ENCODE measurements at places on chromosomes 4 and X. TPM values are rescaled to one million over a fixed set of nuclear protein-coding genes. Genes with fewer than 3 reads are reported as not detected.

Gene STX18
- 32.2 TPM for total RNA-seq

Gene SLC9A6
- 18.6 TPM for total RNA-seq

Gene ADGRL3
- 7.9 TPM for total RNA-seq

Gene NAA11
- not detected for total RNA-seq

Gene FAM9C
- total RNA-seq: not detected

Gene BEX5
- total RNA-seq: not detected

Gene ODAPH
- not detected for total RNA-seq

Gene MAGEA6
- total RNA-seq: not detected

Gene RASSF6
- total RNA-seq: not detected

Gene UGT2B15
- total RNA-seq: not detected

Gene SOX3
- total RNA-seq: not detected

Gene IQCM
- total RNA-seq: 0.27 TPM

Gene ZAR1
- not detected for total RNA-seq

- DNase-seq: no peak
These were observed 54.1 kb upstream of the ARHGAP24 start for GRCh38 chr4:85420831-85421230.

- DNase-seq: no peak
These were observed 11.5 kb downstream of the ABCG2 start for GRCh38 chr4:88146891-88147290.

- DNase-seq: peak; percentile 80
These were observed 180.7 kb downstream of the PDGFC start for GRCh38 chr4:156790866-156791265.

- DNase-seq: no peak
These were observed 111.7 kb downstream of the HMX1 start for GRCh38 chr4:8759987-8760386.

GRCh38 chrX:111671668-111672067 lies 9.3 kb upstream of the ALG13 start:
- no peak for DNase-seq

GRCh38 chr4:44928785-44929184 lies 202.4 kb upstream of the GNPDA2 start:
- DNase-seq: no peak

- DNase-seq: no peak
These were observed 222.1 kb upstream of the INTU start for GRCh38 chr4:127410644-127411043.

GRCh38 chr4:59091146-59092142 lies 1981.3 kb upstream of the IGFBP7 start:
- DNase-seq: no peak

DNA sequence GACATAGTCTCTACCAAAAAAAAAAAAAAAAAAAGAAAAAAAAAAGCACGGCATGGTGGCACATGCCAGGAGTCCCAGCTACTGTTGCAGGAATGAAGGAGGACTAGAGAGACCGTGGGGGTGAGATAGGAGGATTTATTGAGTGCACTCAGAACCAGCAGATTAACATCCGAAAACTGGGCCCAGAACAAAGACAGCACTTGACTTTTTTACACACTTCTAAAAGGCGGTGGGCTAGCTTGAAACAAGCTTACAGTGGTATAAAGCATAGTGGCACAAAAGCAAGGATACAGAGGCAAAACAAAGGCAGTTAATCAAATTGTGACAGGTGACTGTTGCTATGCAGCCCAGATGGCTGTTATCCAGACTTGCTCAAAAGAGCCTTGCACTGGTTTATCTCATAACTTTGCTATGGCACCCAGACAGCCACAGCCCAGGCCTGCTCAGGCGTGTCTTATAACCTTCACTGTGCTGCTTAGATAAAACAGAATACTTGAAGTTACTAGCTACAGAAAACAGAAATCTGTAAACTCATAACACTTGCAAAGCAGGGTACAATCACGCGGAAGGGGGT lies 9.9 kb upstream of the PI4K2B start:
- DNase-seq: peak; percentile 47

GRCh38 chr4:186727169-186727976 lies 3.7 kb upstream of the FAT1 start:
- DNase-seq: no peak

DNA sequence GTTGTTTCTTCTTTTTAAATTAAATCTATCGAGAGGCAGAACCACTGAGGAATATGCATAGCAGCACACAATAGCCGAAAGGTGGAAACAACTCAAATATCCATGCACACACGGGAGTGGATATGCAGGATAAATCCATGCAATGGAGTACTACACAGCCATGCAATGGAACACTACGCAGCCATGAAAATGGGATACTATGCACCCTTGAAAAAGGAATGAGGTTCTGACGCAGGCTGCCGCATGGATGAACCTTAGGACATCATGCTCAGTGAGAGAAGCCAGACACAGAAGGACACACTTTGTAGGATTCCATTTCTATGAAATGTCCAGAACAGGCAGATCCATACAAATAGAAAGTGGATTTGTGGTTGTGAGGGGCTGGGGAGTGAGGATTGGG lies 18.4 kb upstream of the P2RY8 start:
- no peak for DNase-seq

GRCh38 chr4:87179751-87180150 lies 40.7 kb downstream of the KLHL8 start:
- peak; percentile 27 for DNase-seq

DNA sequence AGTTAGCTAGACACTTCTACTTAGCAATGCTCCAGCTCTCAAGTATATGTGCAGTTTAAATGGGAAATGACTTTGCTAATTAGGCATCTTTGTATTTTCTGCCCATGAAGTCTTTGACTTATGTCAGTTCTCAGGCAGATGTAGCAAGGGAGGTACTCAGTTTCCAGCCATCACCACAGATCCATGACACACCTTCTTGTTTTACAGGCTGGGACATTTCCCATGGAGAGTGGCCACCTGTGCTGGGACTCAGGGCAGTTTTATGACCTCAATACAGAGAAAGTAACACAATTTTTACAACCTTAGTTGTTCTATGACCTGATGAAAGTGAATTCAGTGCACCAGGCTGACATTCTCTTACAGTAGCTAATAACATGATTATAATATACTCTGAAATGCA lies 280.7 kb upstream of the GK2 start:
- no peak for DNase-seq

DNA sequence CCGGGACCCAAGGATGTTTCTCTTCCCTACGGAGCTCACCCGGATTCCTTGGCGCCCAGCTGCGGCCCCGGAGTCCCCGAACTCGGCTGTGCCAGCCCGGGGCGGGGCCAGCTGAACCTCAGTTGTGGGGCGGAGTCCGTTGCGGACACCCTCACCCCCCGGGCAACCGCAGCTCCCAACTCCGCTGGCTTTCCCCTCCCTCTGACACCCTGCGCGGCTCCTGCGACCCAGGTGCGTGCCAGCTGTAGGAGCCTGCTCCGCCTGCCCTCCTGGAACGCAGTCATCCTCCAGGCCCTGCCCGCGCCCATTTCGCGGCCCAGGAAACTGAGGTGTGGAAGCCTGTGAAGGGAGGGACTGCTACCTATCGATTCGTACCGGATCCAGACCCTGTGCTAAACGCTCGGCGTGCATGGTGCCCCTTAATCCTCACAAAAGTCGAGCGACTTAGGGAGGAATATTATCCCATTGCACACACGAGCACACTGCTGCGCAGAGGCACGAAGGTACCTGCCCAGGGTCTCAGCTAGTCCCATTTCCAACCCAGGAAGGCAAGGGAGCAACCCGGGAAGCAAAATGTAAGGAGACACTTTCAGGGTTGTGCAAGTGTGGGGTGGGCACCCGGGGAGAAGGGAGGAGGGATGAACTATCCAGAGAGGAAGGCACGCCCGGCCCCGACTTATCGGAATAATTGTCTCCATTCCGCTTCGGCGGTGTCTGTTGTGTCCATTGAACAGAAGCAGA lies 12.3 kb downstream of the MSX1 start:
- no peak for DNase-seq

- no peak for DNase-seq
These were observed 2666.6 kb downstream of the PCDH7 start for GRCh38 chr4:33386764-33387163.

- DNase-seq: no peak
These were observed 62.9 kb upstream of the SMAD1 start for GRCh38 chr4:145418739-145419138.

DNA sequence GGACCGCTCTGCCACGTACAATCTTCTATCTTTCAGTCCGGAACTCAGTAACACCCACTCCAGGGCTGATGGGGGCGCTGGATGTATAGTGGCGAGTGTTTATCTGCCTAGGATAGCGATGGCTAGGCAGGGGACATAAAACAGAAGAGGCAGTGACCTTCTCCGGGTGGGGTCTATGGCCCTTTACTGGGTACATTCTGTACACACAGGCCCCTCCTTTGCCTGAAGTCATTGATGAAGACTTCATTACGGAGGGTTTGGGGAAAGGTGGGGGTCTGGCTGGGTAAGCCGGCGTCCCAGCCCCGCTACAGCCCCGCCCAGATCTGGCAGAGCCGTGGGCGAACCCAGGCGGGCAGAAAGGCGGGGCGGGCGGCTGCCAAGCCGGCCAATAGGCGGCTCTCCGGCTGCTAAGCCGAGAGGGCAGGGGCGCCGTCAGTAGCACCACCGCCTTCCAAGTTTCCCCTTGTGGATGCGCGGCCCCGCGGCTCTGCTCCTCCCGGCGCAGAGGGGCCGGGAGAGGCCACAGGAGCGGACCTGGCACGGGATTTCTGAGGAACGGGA lies at the start of gene CHST7:
Gene CHST7, plus strand, starts transcription at position 435 of the 561 bp plus-strand sequence. CDS start 167 bp downstream, outside the sequence.
- no peak for DNase-seq

GRCh38 chr4:122034619-122035018 lies 82.8 kb upstream of the TRPC3 start:
- DNase-seq: no peak

DNA sequence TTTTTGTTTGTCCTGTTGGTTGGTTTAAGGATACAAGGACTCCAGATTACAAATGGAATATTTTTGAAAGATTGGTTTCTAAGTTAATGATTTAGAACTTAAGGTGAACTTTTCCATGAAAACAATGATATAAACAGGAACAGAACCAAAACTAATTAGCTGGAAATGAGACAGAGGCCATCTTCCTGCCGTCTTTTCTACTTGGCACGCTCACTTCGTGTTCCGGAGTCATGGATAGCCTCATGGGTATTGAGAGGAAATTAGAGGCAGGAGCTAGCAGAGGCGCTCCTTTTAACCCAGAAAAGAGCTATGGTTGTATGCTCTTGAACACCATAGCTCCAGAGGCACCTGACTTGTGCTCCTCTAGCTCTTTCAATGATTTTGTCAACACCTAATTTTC lies 2.4 kb downstream of the FAM241A start:
- peak; percentile 38 for DNase-seq

DNA sequence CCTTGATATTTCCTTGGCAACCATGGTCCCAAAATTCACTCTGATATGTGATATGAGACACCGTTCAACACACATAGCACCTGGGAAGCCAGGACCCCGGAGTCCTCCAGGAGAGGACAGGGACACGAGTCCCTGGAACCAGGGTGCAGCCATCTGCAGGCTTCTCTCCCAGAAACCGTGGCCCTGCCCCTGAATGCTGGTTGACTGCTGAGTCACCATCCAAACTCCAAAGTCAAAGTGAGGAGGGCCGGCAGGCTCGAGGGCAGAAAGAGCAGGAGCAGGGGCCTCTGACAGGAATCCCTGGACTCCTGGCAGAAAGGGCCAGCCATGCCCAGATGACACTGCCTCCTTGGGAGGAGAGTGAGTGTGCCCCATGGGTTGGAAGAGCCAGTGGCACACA lies 6.9 kb upstream of the PNMA6A start:
- DNase-seq: no peak

- DNase-seq: peak; percentile 21
These were observed 153.6 kb downstream of the MAGEB17 start for GRCh38 chrX:16320765-16321355.

GRCh38 chr4:25092139-25092538 lies 61.4 kb upstream of the LGI2 start:
- DNase-seq: no peak

DNA sequence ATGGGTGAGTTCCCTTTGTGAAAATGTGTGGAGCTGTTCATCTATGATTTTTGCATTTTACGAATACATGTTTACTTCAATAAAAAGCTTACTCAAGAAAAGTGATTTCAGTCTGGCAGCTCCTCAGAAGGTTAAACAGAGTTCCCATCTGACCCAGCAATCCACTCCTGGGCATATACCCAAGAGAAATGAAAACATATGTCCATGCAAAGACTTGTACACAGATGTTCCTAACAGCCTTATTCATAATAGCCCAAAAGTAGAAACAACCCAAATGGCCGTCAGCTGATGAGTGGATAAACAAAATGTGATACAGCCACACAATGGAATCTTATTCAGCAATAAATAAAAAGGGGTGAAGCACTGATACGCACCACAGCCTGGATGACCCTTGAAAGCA lies 20.8 kb downstream of the CLCN4 start:
- DNase-seq: peak; percentile 78

- DNase-seq: peak; percentile 36
These were observed 87.3 kb downstream of the LCORL start for GRCh38 chr4:17934286-17934685.

GRCh38 chrX:114065577-114066223 lies 518.2 kb upstream of the HTR2C start:
- no peak for DNase-seq

GRCh38 chr4:22473268-22473667 lies 42.6 kb downstream of the ADGRA3 start:
- peak; percentile 85 for DNase-seq

GRCh38 chr4:169070895-169071218 lies 60.8 kb upstream of the CBR4 start:
- no peak for DNase-seq

DNA sequence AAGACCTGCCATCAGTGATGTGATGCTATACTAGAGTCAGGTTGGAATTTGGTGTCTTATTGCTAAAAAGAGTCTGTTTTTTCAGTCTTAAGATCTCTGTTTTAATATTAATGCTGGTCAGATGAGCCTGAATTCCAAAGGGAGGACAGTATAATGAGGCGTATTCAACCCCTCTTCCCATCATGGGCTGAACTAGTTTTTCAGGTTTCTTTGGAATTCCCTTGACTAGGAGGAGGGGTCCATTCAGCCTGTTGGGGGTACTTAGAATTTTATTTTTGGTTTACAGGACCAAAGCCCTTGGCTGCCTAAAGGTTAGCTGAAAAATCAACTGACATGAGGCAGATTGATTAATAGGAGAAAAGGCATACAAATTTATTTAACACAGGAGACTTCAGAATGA lies 24.1 kb upstream of the PI4K2B start:
- DNase-seq: no peak

- DNase-seq: peak; percentile 39
These were observed 33.1 kb downstream of the PDK3 start for GRCh38 chrX:24498181-24498580.

GRCh38 chr4:8846826-8847225 lies 24.8 kb downstream of the HMX1 start:
- no peak for DNase-seq

DNA sequence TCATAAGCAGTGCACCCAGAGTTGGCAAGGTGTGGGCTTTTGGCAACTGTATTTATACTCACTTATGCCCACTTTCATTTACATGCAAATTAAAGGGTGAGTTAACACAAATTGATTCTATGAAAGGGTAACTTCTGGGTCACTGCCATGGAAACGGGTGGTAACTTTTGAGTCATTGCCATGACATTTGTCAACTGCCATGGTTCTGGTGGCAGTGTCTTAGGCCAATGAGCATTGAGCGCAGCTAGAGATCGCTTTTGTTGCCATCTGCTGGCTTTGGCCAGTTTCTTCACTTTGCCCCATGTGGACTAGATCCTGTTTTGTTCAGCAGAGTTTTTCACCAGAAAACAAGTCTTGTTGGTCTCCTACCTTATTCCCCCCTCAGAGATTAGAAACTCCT lies 170.8 kb upstream of the NUDT6 start:
- DNase-seq: no peak

GRCh38 chr4:28444886-28445496 lies 1584.3 kb downstream of the STIM2 start:
- DNase-seq: peak; percentile 47

GRCh38 chr4:31538877-31539276 lies 818.7 kb downstream of the PCDH7 start:
- DNase-seq: no peak
